Smooth muscle cell of trachea (primary cell): ENCODE measurements at places on chromosomes 2 and 18. TPM values are rescaled to one million over a fixed set of nuclear protein-coding genes. Genes with fewer than 3 reads are reported as not detected.

SPRED2 gene
- 9.5 and 10.3 TPM in 2 replicates for total RNA-seq

MAP4K3 gene
- 36.9 and 58.0 TPM in 2 replicates for total RNA-seq

CD207 gene
- not detected in 2 replicates for total RNA-seq

ROCK2 gene
- total RNA-seq: 42.0 and 57.3 TPM in 2 replicates

MAPK4 gene
- not detected in 2 replicates for total RNA-seq

TCF23 gene
- total RNA-seq: not detected in 2 replicates

COLEC12 gene
- 122 and 177 TPM in 2 replicates for total RNA-seq

FSHR gene
- not detected in 2 replicates for total RNA-seq

SERPINB4 gene
- not detected in 2 replicates for total RNA-seq

RAB27B gene
- 1.0 and 2.0 TPM in 2 replicates for total RNA-seq
